ENCODE measurements at places on chromosomes 16 and 17.

GRCh38 chr16:75011634-75012307 is 12.9 kb downstream of the ZNRF1 start:
- no peak for DNase-seq

DNA sequence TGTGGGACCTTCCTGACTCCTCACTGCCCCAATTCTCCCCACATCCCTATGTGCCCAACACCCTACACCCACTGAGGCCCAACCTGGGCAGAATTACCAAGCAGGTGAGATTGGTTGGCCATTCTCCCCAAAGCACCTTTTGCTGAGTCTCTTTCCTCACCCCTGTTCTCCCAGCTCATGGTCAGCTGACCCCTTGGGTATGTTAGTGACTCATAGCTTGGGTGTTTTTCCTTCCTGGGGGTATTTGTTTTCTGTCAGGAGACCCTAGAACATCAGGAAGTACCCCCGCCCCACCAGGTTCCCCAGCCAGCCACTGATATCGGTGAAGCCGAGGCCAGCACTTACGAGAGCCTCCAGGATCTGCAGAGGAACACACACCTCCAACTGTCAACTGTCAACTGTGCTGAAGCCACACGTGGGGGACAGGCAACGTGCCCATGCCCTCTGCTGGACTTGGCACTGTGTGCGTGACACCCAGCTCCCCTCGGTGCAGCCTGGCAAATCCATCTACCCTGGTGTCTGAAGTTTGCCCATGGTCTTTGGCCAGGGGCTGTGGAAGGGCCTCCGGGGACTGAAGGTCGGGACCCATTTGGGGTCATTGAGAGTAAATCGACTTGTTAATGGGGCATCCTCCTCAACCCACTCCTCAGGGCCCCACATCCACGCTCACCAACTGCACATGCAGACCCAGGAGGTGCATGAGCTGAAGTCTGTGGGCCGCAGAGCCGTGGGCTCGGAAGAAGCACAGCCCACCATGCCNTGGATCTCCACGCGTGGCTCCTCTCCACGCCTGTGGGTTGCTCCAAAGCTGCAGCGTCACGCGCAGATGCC is 53.1 kb downstream of the METRNL start:
- no peak for DNase-seq

GRCh38 chr16:154217-155030 is 2.0 kb downstream of the HBZ start:
- DNase-seq: no peak

DNA sequence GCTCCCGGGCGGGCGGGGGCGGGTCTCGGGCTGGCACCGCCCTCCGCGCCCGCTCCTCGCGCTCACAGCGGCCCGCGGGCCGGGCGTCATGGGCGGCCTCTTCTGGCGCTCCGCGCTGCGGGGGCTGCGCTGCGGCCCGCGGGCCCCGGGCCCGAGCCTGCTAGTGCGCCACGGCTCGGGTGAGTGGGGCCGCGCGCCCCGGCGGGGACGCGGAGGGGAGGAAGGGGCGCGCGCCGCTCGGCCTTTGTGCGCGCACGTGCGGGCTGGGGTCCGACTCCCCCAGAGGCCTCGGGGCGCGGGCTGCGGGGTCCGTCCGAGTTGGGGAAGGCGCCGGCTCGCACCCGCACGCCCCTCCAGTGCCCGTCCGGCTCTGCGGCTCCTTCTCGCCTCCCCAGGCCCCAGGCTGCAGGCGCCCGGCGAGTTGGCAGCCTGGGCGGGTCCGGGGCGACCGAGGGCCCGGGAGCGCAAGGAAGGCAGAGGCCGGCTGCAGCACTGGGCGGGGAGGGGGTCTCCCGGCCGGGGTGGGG is at the start of gene NME4:
Gene NME4, plus strand, starts transcription at position 65 of the 527 bp plus-strand sequence. Its CDS starts 24 bp downstream, at position 89.
- no peak for DNase-seq

DNA sequence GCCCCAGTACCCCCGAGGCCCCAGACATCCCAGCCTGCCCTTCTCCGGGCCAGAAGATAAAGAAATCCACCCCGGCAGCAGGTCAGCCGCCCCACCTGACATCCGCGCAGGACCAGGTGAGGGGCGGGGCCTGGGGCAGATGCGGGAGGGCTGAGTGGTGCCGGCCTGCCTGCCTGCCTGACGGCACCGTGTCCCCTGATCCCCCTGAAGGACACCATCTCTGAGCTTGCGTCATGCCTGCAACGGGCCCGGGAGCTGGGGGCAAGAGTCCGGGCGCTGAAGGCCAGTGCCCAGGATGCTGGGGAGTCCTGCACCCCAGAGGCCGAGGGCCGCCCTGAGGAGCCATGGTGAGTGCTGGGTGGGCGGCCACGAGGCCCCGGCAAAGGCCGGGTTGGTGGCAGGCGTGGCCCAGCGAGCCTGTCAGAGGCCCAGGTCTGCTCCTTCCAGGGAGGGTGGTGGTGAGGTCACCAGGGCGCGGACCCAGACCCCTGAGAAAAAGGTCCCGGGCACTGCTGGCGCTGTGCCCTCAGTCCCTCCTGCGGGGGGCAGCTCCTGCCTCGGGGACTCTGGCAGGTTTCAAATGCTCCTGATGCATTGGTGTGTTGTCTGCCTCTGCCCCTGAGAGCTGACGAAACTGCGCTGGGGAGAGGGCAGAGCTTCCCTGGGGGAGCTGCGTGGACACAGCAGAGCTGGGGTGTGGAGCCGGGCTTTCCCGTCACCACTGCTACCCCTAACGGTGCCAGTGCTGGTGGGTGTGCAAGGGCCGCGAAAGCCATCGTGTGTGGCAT is 1.2 kb downstream of the CDT1 start:
- no peak for DNase-seq

DNA sequence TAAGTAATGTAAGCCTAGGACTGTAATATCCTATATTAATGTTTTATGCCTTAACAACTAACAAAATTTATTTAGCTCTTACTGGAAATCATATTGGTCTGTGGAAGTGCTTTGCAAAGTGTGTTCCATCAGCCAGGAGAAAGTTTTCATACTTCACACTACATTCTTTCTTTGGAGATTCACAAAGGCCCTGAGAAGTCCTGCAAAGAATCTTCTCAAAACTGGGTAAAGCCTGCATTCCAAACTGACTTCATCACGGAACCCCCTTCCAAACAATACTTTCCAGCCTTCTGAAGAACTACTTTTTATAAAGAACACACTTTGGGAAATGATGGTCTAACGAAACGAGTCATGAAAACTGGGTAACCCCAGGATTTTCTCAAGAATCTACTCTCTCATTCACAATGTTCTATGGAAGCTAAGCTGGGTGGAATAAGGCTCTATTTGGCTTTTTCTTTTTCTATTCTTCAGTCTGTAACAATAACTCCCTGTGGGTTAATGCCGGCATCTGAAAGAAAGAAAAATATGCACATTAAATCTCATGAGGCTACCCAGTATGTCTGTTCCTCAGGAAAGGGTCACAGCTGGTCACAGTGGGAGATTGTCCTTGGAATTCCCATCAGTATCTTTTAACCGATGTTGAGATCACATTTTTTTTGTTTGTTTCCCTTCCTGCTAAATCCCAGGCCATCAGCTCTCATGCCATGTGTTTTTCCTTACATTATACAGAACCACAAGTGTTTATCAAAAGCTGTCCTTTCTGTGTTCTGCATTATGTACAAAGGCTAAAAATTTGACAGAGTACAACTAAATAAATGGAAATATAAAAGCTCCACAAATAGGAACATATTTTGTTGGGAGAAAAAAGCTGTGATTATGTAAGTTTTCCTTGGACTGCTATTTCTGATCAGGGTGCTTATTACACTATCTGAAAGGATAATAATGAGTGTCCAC is 12.8 kb upstream of the AKAP1 start:
- no peak for DNase-seq

DNA sequence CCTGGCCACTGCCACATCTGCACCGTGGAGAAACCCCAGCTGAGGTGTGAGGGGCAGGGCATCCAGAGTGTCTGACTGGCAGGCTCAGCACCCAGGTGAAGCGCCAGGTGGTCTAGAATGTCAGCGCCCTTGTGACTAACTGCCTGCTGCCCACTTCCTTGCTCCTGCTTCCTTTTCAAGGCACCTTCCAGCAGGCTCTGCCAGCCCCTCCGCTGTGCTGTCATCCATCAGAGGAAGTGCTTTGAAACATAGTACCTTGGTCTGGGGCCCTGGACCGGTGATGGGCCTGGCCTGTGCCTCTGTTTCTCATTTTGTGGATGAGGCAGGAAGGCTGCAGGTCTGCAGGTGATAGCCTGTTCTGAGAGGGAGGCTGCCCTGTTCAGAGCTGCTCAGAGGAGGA is 5.5 kb downstream of the SPNS2 start:
- DNase-seq: no peak

- no peak for DNase-seq
These were observed at the start of gene CBLN1 for GRCh38 chr16:49281480-49281842. Gene CBLN1 (minus strand): TSS chr16:49281838. CDS start chr16:49281465, 373 bp downstream.

- DNase-seq: no peak
These were observed 46.9 kb upstream of the SIAH1 start for GRCh38 chr16:48432136-48432535.

- no peak for DNase-seq
These were observed 6.3 kb upstream of the TMEM114 start for GRCh38 chr16:8596581-8596980.

- DNase-seq: peak; percentile 24
These were observed 17.2 kb downstream of the GINS3 start for GRCh38 chr16:58409316-58409973.

DNA sequence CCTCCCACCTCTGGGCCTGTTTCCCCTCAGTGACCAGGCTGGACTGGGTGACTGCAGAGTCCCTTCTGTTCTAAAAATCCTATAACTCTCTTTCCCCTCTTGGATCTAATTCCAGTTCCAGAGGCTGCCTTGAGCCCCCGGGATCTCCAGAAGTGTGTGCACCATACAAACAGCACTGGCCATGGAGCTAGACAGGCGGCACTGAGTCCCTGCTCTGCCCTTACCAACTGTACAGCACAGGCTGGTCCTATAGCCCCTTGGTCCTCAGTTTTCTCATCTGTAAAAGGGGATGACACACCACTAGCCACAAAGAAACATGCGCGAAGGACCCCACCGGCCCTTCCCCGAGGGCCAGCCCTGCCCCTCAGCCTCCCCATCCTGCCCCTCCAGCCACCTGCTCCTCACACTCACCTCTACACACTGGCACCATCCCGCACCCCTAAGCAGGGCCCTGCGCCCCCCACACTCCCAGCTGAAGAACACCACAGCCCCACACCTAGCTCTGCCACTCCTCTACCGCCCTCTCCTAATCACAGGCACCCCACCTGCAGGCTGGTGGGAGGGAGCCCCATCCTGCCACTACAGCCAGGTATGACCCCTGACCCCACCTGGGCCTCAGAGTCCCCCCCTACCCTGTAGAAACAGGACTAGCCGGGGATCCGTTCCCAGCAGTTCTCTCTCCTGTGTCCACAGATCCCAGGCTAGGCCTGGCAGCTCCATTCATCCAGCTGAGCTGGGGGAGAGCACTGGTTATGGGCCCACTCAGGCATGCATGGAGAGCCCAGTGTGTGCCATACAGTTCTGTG is 913 bp upstream of the KRT16 start:
- no peak for DNase-seq

- peak; percentile 62 for DNase-seq
These were observed 556 bp upstream of the SPNS1 start for GRCh38 chr16:28974007-28974436.

- no peak for DNase-seq
These were observed 4.8 kb downstream of the DCAKD start for GRCh38 chr17:45046537-45047125.

DNA sequence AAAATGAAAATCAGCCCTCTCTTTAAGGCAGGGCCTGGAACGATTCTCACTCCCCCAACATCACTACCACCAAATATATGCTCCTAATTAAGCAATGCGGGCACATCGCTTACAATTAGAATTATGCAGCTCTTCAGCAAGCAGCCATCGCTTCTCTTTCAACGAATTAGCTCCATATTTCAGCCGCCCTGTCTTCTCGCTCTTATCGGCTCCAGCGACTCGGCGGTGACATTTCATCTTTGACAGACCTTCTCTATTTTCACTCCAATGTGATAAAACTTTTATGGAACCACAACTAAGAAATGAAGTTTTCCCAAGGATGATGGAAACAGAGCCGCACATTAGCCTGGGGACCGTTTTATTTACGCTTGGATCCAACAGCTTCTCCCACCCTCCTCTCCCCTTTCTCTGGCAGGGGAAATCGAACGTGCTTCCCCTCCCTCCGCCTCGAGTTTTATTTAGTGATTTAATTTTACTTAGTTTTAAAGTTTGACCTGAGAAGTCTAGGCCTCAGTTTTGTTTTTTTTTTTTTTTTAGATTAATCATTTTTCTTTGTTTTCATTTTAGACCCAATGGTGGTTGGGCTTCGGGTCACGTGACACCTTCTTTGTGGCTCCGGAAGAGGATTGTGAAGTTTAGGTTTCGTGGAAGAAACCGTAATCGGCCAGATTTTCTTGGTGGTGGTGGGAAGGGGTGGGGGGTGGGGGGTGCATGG is 3.1 kb upstream of the HOXB2 start:
- DNase-seq: no peak

DNA sequence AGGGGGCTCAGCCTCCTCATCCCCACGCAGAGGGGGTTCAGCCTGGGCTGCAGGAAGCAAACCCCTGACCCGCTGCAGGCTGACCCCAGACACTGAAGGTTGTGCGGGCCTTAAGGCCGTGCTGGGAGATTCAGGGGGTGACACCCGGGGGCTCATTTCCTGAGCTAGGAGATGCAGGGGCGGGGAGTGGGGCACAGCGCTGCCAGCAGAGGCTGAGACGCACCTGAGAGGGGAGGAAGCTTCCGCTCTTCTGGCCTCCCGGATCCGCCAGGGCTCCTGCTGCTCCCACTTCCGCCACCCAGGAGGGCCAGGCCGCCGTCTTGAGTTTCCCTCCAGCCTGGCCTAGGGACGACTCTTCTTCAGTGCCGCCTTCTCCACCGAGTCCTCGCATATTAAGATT is 173.2 kb upstream of the FOXF1 start:
- no peak for DNase-seq

- no peak for DNase-seq
These were observed 5.3 kb upstream of the MAPK7 start for GRCh38 chr17:19372866-19373504.

GRCh38 chr16:14487579-14487978 is 142.5 kb downstream of the PARN start:
- no peak for DNase-seq

DNA sequence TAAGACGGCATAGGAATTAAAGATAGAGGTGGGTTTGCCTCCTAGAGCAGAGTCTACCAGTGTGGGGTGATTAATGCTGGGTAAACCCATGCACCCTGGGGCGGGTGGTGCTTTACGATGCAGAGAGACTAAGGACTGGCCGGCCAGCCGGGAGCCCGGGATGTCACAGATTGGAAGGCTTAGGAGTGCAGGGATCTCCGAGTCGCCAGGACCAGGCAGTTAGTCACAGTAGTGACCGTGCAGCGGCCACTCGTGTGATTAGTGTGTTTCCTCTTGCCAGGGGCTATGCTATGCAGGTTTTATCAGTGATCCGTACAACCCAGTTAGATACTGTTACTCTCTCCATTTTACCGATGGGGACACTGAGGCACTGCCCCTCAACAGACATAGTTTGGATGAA is 10.4 kb downstream of the CMIP start:
- no peak for DNase-seq

All from renal pelvis (tissue), 12 donors.